A549 treated with Mapracorat at 1 μM for 4 hours (cell line): ENCODE measurements at places on chromosomes 6 and 20. TPM values are rescaled to one million over a fixed set of nuclear protein-coding genes. Genes with fewer than 3 reads are reported as not detected.

Gene DEFB124
- 0.29 to 0.44 TPM in 2 of 5 replicates, not detected in the others for total RNA-seq

Gene SYCP2L
- 1.7 to 2.9 TPM (median 2.5 TPM) in 5 replicates for total RNA-seq

Gene BTNL2
- not detected in 5 replicates for total RNA-seq

Gene SLC2A10
- total RNA-seq = not detected in 5 replicates

Gene ADGB
- total RNA-seq = not detected in 5 replicates

Gene ID4
- 0.71 to 1.3 TPM (median 0.85 TPM) in 5 replicates for total RNA-seq

Gene SIGLEC1
- 0.01 to 0.02 TPM (median 0.02 TPM) in 3 of 5 replicates, not detected in the others for total RNA-seq

Gene MDFI
- total RNA-seq = 0.33 to 1.2 TPM (median 0.85 TPM) in 5 replicates

Gene CENPW
- 38.1 to 46.9 TPM (median 44.1 TPM) in 5 replicates for total RNA-seq

Gene SLA2
- 0.05 to 0.12 TPM (median 0.08 TPM) in 5 replicates for total RNA-seq

Gene PCSK2
- not detected in 5 replicates for total RNA-seq

Gene SOX18
- 1.1 to 2.7 TPM (median 2.3 TPM) in 5 replicates for total RNA-seq

Gene LRRC1
- total RNA-seq = 5.0 to 6.6 TPM (median 6.4 TPM) in 5 replicates

Gene HLA-C
- 40.6 to 57.1 TPM (median 52.8 TPM) in 5 replicates for total RNA-seq

Gene RHAG
- total RNA-seq = not detected in 5 replicates

Gene BYSL
- total RNA-seq = 36.4 to 46.6 TPM (median 39.1 TPM) in 5 replicates

Gene EBF4
- total RNA-seq = 2.9 to 4.0 TPM (median 3.0 TPM) in 5 replicates

Gene EPPIN
- not detected in 5 replicates for total RNA-seq

Gene HLA-DQA2
- total RNA-seq = not detected in 5 replicates

Gene BMP5
- total RNA-seq = 0.04 TPM in 1 of 5 replicates, not detected in the others
